NCI-H1105 (cell line): ENCODE measurements at places on chromosomes 12 and 14.
A peak's percentile ranks its signal among the peaks of the same experiment; 100 is the strongest.

DNA sequence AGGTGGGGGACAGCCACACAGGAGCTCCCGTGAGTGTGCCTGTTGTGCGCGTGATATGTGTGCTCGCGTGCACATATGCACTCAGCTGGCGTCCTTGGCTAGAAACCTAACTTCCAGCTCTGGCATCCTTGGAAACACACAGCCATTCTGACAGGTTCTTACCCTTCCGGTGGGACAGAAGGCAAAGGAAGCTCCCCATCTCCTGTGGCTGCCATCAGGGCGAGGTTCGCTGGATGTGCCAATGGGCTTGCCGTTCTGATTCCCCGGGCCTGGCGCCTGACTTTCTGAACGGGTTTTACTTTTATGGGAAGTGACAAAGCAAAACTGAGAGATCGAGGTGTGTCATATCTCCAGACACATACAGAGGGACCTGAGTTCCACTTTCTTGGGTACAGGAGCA lies 124.7 kb downstream of the PAPOLA start:
- no peak for DNase-seq

DNA sequence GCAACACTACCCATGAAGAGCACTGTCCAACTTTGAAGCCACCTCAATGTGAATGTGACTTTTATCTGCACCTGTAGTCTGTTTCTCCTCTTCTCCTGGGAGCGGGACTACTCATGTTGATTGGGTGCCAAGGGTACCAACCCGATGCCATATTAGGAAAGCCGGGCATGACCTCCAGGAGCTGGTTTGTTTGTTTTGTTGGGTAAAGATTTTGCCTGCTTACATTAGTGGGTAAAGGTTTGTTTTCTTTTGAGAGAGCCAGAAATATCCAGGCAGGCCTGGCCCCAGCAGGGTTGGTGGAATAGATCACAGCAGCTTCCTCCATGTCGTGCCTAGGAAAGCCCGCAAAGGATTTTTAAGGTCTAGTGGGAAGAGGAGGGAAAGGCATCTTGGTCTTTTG lies 19.7 kb upstream of the ITPK1 start:
- no peak for DNase-seq

GRCh38 chr14:89340200-89341181 lies 76.5 kb downstream of the FOXN3 start:
- no peak for DNase-seq

- no peak for DNase-seq
Observed at GRCh38 chr12:18824287-18824686, 86.4 kb downstream of the CAPZA3 start.

- no peak for DNase-seq
Observed at GRCh38 chr14:39217214-39217879, 16.4 kb upstream of the MIA2 start.

DNA sequence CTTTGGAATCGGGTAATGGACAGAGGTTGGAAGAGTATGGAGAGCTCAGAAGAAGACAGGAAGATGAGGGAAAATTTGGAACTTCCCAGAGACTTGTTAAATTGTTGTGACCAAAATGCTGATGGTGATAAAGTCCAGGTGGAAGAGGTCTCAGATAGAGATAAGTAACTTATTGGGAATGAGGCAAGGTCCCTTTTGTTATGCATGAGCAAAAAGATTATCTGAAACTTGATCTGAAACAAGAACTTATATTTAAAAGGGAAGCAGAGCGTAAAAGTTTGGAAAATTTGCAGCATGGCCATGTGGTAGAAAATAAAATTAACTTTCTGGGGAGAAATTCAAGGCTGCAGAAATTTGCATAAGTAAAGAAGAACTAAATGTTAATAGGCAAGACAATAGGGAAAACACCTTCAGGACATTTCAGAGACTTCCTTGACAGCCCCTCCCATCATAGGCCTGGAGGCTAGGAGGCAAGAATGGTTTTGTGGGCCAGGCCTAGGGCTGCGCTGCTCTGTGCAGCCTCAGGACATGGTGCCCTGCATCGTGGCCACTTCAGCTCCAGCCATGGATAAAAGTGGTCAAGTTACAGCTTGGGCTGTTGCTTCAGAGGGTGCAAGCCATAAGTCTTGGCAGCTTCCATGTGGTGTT lies 425.7 kb upstream of the PRICKLE1 start:
- no peak for DNase-seq

- DNase-seq, result no peak
Observed at GRCh38 chr14:71418532-71419245, 511.4 kb downstream of the PCNX1 start.

- no peak for DNase-seq
Observed at GRCh38 chr14:32307881-32308582, 21.1 kb upstream of the AKAP6 start.

DNA sequence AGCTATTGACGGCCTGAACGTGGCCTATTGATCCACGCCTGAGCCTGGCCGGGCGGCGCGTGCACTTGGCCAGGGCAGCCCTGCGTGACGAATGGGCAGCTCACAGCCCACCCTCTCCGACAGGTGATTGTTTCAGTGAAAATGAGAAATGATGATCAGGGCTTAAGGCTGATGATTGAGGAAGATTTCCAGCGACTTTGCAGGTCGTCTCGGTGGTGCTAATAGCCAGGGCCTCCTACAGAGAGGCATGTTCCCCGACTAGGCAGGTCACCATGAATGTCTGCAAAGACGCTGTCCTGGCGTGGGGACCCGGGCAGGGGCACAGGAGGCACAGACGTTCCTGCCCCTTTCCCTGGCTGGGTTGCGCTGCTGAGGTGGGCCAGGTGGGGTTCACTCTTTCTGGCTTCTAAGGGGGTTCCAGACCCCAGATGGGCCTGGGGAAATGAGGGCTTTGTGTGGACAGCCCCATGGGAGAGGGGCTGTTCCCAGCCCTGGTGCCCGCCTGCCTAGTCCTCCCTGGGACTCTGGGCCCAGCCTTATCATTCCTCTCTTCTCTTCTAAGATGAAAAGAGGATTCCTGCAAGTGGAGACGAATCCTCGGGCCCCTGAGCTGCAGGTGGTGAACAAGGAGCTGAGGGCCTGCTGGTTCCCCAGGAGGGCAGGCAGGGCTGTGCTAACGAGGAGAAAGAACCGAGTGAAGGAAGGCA lies 157.4 kb downstream of the KIF26A start:
- no peak for DNase-seq

DNA sequence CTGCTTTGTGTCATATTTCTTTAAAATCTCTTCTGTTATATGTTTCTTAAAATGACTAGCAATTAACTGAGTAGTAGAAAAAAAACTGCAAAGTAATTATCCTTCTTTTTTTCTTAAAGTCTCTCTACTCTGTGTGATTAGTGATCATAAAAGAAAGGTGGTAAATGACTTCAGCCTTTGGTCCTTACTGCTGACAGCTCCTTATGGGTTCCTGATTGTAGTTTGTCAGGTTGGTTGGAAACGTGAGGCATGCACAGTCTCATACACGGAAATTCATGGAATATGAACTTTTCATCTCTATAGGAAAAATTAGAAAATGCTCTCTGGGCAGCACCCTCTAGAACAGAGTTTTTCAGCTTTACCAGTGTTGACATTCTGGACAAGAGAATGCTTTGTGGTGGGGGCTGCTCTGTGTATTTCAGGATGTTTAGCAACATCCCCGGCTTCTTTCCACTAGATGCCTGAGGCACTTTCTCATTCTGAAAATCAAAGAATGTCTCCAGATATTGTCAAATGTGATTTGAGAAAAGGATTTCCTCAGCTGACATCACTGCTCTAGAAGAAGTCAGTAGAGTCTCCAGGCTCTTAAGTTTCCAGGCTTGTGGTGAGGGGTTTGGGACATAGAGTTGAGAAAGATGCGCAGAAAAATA lies 121.0 kb downstream of the PIK3C2G start:
- no peak for DNase-seq

DNA sequence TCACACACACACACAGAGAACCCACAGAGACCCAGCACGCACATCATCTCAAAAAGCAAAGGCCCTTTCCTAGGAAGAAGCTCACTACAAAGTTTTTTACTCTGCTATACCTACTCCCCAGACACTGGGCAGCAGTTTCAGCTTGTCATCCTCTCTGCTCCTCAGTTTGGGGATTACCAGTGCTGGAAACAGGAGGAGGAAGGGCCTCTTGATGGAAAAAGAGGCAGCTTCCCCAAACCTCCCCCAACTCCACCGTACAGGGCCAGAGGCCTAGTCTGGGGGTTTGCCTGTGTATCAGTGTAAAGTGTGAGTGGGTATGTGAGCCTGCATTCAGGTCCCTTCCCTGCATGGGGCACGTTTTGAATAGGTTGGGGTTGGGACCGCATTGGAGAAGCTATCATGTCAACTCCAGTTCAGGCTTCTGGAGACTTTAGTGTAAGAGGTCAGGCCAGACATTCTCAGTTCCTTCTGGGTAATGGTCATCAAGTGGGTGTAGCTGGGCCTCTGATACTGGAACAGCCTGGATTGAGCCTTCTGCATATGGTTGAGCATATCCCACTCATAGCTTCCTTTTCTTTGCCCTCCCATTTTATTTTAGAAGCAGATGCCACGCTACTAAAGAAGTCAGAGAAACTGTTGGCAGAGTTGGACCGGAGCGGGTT lies 1.2 kb downstream of the REM2 start:
- DNase-seq, result no peak

- no peak for DNase-seq
Observed at GRCh38 chr12:48286665-48287064, 64.1 kb downstream of the ZNF641 start.

DNA sequence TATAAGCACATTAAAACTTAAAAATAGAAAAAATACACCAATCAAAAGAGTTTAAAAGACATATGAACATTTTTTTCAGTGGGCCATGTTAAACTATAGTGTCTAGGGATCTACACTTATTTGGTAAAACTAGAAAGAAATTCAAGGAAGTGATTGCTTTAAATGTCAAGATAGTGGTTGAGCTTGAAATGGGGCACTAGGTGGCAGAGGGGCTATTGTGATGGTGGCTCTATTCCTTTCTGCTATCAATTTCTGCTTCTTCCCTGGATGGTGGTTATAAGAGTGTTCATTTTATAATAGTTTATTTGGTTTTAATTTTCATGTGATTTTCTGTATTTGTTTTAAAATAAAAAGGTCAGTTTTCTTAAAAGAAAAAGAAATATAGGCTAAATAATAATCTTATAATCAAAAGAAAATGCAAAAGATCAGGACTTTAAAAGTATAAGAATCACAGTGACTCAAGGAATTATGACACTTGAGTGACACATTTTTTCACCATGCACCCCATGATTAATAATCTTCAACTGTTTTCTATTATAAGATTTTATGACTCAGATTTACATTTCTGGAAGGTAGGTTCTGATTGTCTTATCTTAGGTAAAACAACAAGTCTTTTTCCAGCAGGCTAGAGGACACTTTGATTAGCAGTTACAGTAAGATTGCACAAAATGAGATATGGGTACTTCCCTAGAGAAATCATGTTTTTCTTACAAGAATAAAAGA lies 137.5 kb downstream of the FSCB start:
- DNase-seq, result no peak

DNA sequence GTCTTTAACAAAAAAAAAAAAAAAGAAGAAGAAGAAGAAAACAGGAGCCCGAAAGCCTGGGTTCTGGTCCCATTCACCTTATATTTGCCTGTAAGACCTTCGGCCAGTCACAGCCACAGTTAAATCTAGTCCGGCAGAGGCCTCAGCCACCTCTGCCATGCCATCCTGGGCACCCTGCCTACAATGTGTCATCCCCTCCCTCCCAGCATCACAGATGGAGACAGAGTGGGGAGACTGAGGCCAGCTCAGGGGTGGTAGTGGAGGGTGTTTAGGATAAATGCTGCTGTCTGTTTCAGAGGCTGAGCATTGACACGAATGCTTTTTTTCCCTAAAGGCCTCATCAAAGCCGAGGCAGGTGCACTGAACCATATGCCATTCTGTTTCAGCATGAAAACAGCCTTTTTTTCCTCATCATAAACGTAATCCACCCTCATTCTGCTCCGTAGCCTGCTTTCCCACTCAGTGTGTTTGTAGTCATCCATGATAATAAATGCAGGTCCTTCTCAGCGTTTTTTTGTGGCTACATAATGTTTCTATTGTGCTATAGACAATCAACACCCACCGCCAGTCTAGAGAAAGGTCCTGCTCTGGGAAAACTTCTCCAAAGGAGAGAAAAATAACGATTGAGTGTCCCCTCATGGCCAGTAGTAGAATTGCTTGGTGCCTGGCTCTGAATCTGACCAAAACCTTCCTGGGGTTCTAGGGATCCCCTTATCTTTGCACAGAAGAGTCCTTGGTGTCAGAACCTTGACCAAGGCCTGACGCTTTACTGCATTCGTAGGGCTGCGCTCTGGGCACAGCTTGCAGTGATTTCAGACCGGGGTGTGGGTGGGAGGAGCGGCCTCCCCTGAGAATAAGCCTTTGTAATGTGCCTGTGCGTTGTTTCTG lies 41.1 kb upstream of the TSPAN9 start:
- DNase-seq, result no peak

DNA sequence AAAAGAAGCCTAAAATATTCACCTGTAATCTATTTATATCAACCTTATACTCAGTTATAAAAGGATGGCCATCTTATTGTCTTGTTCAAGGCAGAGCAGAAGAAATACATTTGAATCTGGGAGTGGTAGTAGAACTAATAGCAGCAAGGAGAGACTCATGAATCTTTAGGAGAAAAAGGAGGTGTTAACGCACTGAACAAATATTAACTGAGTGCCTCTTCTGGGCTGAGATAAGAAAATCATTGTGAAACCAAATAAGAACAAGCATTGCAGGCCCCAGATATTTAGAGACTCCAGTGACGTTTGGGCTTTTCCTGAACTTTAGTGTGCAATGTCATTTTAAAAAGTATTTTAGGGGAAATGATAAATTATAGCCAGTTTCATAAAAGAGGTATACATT lies 790.6 kb downstream of the DIO2 start:
- no peak for DNase-seq

- no peak for DNase-seq
Observed at GRCh38 chr12:55631733-55632132, 5.0 kb upstream of the OR10P1 start.

- DNase-seq, result no peak
Observed at GRCh38 chr14:68694516-68695235, 98.2 kb downstream of the ZFP36L1 start.

- no peak for DNase-seq
Observed at GRCh38 chr12:16555630-16556029, 50.3 kb downstream of the LMO3 start.

GRCh38 chr14:99063620-99064225 lies 208.3 kb downstream of the BCL11B start:
- no peak for DNase-seq

- DNase-seq, result no peak
Observed at GRCh38 chr14:82642425-82642824, 1108.8 kb upstream of the SEL1L start.

GRCh38 chr14:53613404-53614253 lies 343.0 kb downstream of the BMP4 start:
- DNase-seq, result peak; percentile 64

- peak; percentile 79 for DNase-seq
Observed at GRCh38 chr14:67411820-67412421, at the start of gene PLEK2. TSS of gene PLEK2 (minus strand) at chr14:67412165. CDS start at chr14:67412059, 106 bp downstream.

DNA sequence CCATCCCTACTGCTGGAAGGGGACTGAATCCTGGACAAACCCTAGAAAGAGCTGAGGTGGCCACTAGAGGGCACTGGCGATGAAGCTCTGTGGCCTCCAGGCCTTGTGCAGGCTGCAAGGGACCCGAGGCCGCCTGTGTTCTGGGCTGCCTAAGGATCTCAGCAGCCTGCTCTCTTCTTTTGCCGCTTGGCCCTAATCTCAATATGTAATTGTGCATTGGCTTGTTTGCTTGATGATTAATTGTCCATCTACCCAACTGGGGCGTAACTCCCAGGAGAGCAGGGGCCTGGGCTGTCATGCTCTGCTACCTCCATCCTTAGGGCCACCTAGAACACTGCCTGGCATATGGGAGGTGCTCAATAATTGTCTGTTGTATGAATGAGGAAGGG lies 73.8 kb downstream of the SYNE3 start:
- DNase-seq, result peak; percentile 82

- DNase-seq, result no peak
Observed at GRCh38 chr14:36817071-36817930, 155.6 kb downstream of the PAX9 start.
